ENCODE measurements at places on chromosomes 5 and 9. TPM values are rescaled to one million over a fixed set of nuclear protein-coding genes. Genes with fewer than 3 reads are reported as not detected.

The PDGFRB gene
- 93.1 TPM for total RNA-seq

The GABRA6 gene
- not detected for total RNA-seq

The SLC6A18 gene
- total RNA-seq = not detected

The ADAMTSL2 gene
- not detected for total RNA-seq

The PLAC8L1 gene
- total RNA-seq = not detected

The CATSPER3 gene
- total RNA-seq = 0.55 TPM

The DBH gene
- not detected for total RNA-seq

The EXOSC3 gene
- 42.7 TPM for total RNA-seq

DNA sequence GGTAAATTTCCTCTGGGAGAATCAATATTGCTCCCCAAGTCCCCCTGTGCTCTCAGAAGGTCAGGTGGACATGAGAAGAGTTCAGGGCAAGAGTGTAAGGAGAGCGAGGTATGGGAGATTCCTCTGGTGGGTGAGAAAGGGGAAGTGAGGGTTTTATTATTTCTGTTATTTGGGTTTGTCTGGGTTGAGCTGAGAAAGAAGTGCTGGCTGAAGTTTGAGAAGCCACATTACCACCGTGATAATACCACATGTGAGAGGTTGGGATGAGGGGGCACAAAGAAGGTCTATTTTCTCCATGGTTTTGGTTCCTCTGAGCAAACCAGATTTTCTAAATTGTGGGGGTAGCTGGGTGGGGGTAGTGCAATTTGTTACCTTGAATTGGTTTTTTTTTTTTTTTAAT lies 350.4 kb downstream of the OSTF1 start:
- H3K36me3 ChIP-seq = no peaks in the 10 kb centered on the region
- H3K27me3 ChIP-seq = no peaks in the 10 kb centered on the region
- no peak overlapping the region for H3K4me3 ChIP-seq
- DNase-seq = no peak
- no peaks in the 10 kb centered on the region for H3K4me1 ChIP-seq
- H3K27ac ChIP-seq = no peak overlapping the region

DNA sequence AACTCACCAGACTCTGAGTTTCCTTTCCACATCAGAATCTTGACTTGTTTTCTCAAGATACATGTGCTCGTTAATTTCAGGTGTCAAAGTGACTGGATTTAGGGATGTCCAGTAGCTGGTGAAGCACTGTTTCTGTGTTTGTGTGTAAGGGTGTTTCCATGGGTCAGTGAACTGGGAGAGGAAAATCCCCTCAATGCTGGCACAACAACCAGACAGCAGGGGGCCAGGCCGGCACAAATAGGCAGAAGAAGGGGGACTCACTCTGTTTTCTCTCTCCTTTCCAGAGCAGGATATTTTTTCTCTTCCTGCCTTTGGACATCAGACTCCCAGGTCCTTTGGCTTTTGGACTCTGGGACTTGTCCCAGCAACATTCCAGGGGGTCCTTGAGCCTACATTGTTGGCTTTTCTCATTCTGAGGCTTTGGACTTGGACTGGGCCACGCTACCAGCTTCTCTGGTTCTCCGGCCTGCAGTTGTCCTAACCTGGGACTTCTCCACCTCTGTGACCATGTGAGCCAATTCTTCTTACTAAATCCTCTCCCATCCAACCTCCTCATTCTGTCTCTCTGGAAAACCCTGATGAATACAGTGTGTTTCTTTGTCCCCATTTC lies 144.0 kb downstream of the CAAP1 start:
- no peaks in the 10 kb centered on the region for H3K27me3 ChIP-seq
- H3K36me3 ChIP-seq = no peaks in the 10 kb centered on the region
- H3K27ac ChIP-seq = no peak overlapping the region
- no peak overlapping the region for H3K4me3 ChIP-seq

DNA sequence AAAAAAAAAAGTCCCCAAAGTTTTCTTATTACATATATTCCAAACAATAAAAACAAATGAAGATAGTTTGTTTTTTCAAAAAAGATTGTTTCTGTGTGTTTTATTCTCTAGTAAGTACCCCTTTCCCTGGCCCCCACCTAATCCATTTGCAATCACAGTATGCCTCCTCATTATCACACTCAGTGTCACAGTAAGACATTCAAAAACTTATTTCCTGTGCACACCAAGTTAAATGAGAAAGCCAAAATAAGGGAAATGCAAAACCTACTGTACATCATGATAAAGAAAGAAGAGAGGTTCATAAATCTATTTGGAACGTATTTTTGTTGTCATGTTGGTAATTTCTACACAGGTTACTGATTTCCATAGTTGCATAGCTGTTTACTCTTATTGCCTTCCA lies 62.3 kb downstream of the ST8SIA4 start:
- peaks cover 14% of the 10 kb centered on the region for H3K36me3 ChIP-seq
- no peaks in the 10 kb centered on the region for H3K4me1 ChIP-seq
- DNase-seq = peak; percentile 30
- H3K27ac ChIP-seq = no peak overlapping the region
- H3K4me3 ChIP-seq = no peak overlapping the region

DNA sequence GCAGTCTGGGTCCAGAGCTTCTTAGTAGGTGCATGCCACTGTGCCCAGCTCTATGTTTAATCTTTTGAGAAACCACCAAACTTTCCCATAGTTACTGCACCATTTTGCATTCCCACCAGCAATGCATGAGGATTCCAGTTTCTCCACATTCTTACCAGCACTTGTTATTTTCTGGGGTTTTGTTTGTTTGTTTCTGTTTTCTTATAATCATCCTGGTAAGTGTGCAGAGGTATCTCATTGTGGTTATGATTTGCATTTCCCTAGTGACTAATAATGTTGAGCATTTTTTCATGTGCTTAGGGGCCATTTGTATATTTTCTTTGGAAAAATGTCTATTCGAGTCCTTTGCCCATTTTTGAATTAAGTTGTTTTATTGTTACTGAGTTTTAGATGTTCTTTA lies 11.4 kb downstream of the FOXE1 start:
- no peak for DNase-seq
- peaks cover 14% of the 10 kb centered on the region for H3K27me3 ChIP-seq
- H3K36me3 ChIP-seq = no peaks in the 10 kb centered on the region
- H3K27ac ChIP-seq = no peak overlapping the region

DNA sequence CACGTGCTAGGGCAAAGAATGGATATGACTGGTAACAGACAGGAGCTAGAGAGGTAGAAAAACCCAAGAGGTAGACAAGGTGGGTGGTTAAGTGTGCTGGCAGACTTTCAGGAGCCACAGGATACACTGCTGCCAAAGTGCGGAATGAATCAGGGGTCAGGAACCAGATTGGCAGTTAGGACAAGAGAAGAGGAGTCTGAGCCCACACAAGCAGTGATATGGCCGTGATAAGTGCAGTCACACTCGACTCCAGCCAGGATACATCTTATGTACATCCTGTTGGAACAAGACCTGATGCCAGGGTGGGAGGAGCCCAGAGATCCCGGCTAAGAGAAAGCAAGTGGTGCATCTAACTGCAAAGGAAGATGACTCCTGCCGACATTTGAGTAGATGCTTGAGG lies 10.0 kb downstream of the SLIT3 start:
- no peak overlapping the region for H3K4me3 ChIP-seq
- H3K4me1 ChIP-seq = no peaks in the 10 kb centered on the region
- no peak for DNase-seq

DNA sequence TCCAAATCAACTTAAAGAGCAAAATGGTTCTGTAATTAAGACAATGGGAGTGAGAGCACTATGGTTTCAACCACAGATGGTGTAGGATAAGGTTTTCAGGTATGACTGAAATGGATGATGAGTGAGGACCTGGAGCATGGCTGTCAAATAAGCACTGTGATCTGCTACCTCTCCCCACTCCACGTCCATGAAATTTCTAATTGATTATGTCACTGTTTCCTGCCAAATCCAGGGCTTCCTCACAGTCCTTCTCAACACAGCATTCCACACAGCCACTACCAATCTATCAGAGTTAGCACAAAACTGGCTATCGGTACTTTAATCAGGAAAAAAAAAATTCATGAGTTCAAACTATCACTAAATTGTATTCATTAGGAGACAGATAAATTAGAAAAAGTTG lies 420.4 kb upstream of the WWC1 start:
- no peak overlapping the region for H3K4me3 ChIP-seq
- no peaks in the 10 kb centered on the region for H3K4me1 ChIP-seq
- DNase-seq = no peak
- no peak overlapping the region for H3K27ac ChIP-seq

DNA sequence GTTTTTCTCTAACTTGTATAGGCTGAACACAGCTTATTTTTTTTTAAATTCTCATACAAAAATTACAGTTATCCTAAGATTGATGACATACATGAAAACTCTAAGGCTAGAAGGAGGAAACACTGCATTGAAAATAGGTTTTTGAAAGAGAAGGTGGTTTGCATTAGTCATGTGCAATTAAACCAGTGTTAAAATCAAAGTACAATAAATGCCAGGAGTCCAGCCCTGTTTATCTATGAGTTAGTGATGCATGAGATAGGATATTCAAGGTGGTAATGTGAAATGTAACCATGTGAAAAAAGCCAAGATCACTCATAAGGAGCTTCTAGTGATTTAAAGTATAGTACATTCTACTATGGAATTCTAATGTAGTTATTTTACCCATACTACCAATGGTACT lies 444.9 kb upstream of the CYLC2 start:
- H3K4me3 ChIP-seq = no peak overlapping the region
- no peaks in the 10 kb centered on the region for H3K36me3 ChIP-seq

GRCh38 chr5:75532190-75532589 lies 20.5 kb downstream of the POLK start:
- H3K27me3 ChIP-seq = no peaks in the 10 kb centered on the region
- H3K4me3 ChIP-seq = no peak overlapping the region
- no peak for DNase-seq
- no peak overlapping the region for H3K27ac ChIP-seq
- H3K4me1 ChIP-seq = peaks cover 4% of the 10 kb centered on the region

- H3K4me3 ChIP-seq = no peak overlapping the region
- DNase-seq = peak; percentile 36
- no peaks in the 10 kb centered on the region for H3K27me3 ChIP-seq
- peaks cover 10% of the 10 kb centered on the region for H3K4me1 ChIP-seq
Observed at GRCh38 chr5:95773335-95774059, 42.4 kb downstream of the RHOBTB3 start.

DNA sequence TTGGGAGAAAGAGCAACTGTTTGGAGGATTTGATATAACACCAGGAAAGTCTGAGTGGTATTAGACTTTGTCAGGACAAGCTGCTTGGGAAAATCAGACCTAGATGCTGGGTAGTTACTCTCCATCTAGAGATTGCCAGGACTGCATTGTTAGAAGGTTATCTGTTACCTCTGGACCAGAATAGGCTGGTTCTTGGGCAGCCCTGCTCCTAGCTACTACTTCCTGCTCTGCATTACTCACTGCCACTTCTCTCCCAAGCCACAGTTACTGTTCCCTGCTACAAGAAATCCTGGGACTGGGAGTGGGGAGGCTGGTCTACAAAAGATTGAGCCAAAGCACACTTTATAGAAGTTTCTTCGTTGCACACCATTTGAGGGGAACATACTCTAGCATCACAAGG lies 95.5 kb upstream of the KCNN2 start:
- no peaks in the 10 kb centered on the region for H3K36me3 ChIP-seq
- no peak overlapping the region for H3K4me3 ChIP-seq
- no peak for DNase-seq
- H3K27me3 ChIP-seq = no peaks in the 10 kb centered on the region
- H3K4me1 ChIP-seq = no peaks in the 10 kb centered on the region

DNA sequence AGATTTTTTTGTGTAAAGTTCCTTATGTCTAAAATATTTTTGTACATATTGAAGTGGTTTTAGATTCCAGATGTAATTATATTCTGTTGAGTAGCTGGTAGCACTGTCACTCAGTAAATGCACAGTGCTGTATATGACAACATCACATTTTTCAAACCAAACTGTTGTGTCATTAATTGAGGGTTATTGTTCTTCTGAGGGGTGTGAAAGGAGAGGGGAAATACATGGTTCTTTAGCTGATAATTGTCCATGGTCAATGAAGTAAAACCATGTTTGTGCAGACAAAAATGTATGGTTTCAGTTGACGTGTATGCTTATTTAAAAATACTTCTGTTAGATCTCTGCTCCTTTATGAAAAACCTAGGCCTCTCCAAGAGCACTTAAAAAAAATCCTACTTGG lies 3.3 kb downstream of the ZNF462 start:
- H3K36me3 ChIP-seq = no peaks in the 10 kb centered on the region
- H3K27me3 ChIP-seq = peaks cover 35% of the 10 kb centered on the region
- peaks cover 31% of the 10 kb centered on the region for H3K4me1 ChIP-seq
- no peak overlapping the region for H3K4me3 ChIP-seq
- no peak for DNase-seq

- no peaks in the 10 kb centered on the region for H3K27me3 ChIP-seq
- DNase-seq = no peak
Observed at GRCh38 chr9:110900456-110900855, 137.8 kb downstream of the LPAR1 start.

GRCh38 chr9:116494815-116495634 lies 192.1 kb upstream of the TRIM32 start:
- H3K36me3 ChIP-seq = no peaks in the 10 kb centered on the region
- no peak overlapping the region for H3K4me3 ChIP-seq
- H3K4me1 ChIP-seq = no peaks in the 10 kb centered on the region

DNA sequence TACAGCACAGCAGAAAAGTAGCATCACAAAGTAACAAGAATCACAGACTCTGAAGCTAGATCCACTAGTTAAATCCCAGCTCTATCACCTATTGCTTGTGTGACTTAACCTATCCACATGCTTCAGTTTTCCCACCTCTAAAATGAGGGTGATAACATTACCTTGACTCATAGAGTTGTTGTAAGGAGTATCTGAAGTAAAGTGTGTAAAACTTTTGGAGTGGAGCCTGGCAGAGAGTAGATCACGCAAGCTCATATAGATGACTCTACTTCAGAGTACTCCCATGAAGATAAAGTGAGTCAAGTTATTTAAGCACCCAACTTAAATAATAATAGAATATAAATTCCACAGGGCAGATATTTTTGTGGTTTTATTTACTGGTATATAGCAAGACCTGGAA lies 94.5 kb upstream of the FER start:
- no peak overlapping the region for H3K4me3 ChIP-seq
- no peak overlapping the region for H3K27ac ChIP-seq
- DNase-seq = no peak
- no peaks in the 10 kb centered on the region for H3K36me3 ChIP-seq
- H3K27me3 ChIP-seq = no peaks in the 10 kb centered on the region
- H3K4me1 ChIP-seq = no peaks in the 10 kb centered on the region

GRCh38 chr9:136944212-136944518 lies 373 bp downstream of the FBXW5 start:
- H3K27ac ChIP-seq = peak overlapping the region; percentile 61
- H3K27me3 ChIP-seq = no peaks in the 10 kb centered on the region
- H3K4me1 ChIP-seq = peaks cover 53% of the 10 kb centered on the region

- peak overlapping the region; percentile 85 for H3K27ac ChIP-seq
- H3K36me3 ChIP-seq = no peaks in the 10 kb centered on the region
- peak overlapping the region; percentile 95 for H3K4me3 ChIP-seq
- DNase-seq = peak; percentile 78
- no peaks in the 10 kb centered on the region for H3K27me3 ChIP-seq
- peaks cover 11% of the 10 kb centered on the region for H3K4me1 ChIP-seq
Observed at GRCh38 chr5:56816546-56817081, 1.3 kb downstream of the MAP3K1 start.

Data from natural killer cell (primary cell).